ENCODE measurements at places on chromosomes 6 and 20. TPM values are rescaled to one million over a fixed set of nuclear protein-coding genes. Genes with fewer than 3 reads are reported as not detected.

C6orf132 gene
- 0.02 TPM for total RNA-seq

MYBL2 gene
- total RNA-seq: 80.8 TPM

SLC22A23 gene
- total RNA-seq: 8.2 TPM

RALY gene
- total RNA-seq: 147 TPM

KCNQ2 gene
- total RNA-seq: 0.31 TPM

USP49 gene
- 0.74 TPM for total RNA-seq

SSTR4 gene
- not detected for total RNA-seq

CCDC170 gene
- total RNA-seq: not detected

BLTP3A gene
- total RNA-seq: 6.5 TPM

C4B gene
- total RNA-seq: 0.62 TPM

COX4I2 gene
- not detected for total RNA-seq

MLN gene
- total RNA-seq: not detected

KCNK16 gene
- total RNA-seq: not detected

ZNF311 gene
- 1.2 TPM for total RNA-seq

PNLDC1 gene
- total RNA-seq: not detected

Measured in A172 (cell line).